ENCODE measurements at places on chromosomes 3 and 15. TPM values are rescaled to one million over a fixed set of nuclear protein-coding genes. Genes with fewer than 3 reads are reported as not detected.

Gene TRH
- total RNA-seq, result not detected

- DNase-seq, result no peak
Observed at GRCh38 chr3:72163809-72164634, 379.1 kb upstream of the PROK2 start.

DNA sequence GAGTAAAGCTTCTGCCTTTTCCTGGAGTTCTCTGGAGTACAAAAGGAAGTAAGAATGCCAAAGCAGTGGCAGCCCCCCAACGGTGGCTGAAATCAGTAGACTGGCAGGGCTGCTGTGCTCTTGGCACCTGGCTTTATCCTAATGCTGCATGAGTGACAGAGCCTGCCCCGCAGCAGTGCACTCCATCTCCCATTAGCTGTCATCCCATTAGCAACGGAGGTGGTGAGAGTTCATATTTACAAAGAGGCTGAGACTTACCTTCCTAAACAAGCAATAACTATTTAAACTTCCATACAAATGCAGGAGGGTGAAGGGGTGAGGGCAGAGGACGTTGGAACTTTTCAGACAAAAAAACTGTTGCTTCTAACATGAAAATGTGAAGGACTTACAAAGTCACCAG lies 51.9 kb downstream of the SERPINI1 start:
- no peak for DNase-seq

Gene MNS1
- total RNA-seq, result 9.6 TPM

- DNase-seq, result peak; percentile 92
Observed at GRCh38 chr3:119322835-119323722, 28.9 kb downstream of the ARHGAP31 start.

GRCh38 chr3:59115364-59116232 lies 65.8 kb upstream of the CFAP20DC start:
- no peak for DNase-seq

Gene GAP43
- total RNA-seq, result 0.29 TPM

GRCh38 chr15:73887481-73887880 lies 14.1 kb downstream of the TBC1D21 start:
- DNase-seq, result no peak

Gene PRRT3
- total RNA-seq, result 1.2 TPM

Gene FBXW12
- total RNA-seq, result not detected

All from RPMI7951 (cell line).